ENCODE measurements at places on chromosomes 2 and 18.

DNA sequence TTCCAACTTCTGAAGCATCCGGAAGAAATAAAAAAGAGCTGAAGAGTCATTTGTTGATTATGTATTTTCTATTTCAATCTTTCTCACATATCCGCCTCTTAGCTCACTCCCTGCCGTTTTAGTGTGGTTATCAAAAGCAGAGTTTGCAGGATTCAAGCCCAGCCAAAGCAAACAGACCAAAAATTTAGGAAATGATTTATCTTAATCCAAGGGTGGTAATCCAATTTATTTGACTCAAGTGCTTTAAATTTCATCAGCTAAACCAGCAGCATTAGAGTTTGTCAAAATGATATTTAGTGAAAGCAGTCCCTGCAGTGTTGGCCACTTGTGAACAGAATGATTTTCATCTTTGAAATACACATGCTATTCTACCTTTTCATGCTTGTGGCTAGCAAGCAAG is 129.3 kb upstream of the CCDC68 start:
- DNase-seq: no peak

GRCh38 chr2:95734976-95735890 is 143.4 kb downstream of the TRIM43 start:
- no peak for DNase-seq

- peak; percentile 97 for DNase-seq
Observed at GRCh38 chr2:38146275-38146906, 70.4 kb upstream of the CYP1B1 start.

DNA sequence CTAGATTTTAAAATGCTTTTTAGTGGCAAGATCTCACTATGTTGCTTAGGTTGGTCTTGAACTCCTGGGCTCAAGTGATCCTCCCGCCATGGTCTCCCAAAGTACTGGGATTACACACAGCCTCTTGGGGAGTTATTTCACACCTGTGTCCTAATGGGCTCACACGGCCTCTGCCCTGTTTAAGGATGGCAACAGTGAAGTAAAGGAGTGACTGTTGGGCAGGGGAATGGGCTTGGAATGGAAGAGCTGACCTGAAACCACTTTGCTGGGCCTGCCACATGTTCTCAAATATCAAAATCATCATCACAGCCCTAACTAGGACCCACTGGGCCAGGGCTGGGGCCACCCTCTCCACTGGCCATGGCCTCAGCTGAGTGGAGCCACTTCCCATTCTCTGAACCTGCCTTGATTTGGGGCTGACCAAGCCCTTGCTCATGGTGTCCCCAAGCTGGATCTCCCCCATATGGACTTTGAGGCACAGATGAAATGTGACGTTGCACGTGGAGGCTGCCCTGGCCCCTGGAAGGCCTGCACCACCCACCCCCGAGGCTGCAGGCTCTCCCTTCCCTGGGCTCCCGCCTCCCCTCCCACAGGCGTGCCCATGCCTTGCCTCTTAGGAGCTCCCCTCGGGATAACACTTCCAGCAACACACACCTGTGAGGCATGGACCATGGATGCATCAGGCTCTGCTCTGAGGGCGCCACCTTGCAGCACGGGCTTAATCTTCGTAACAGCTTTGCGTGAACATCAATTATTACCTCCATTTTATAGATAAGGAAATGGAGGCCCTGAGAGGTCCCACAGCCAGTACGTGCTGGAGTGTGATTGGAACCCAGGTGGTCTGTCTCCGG is 71.8 kb upstream of the SMAD7 start:
- DNase-seq: peak; percentile 46

- no peak for DNase-seq
Observed at GRCh38 chr2:64698668-64699444, 45.1 kb upstream of the SERTAD2 start.

DNA sequence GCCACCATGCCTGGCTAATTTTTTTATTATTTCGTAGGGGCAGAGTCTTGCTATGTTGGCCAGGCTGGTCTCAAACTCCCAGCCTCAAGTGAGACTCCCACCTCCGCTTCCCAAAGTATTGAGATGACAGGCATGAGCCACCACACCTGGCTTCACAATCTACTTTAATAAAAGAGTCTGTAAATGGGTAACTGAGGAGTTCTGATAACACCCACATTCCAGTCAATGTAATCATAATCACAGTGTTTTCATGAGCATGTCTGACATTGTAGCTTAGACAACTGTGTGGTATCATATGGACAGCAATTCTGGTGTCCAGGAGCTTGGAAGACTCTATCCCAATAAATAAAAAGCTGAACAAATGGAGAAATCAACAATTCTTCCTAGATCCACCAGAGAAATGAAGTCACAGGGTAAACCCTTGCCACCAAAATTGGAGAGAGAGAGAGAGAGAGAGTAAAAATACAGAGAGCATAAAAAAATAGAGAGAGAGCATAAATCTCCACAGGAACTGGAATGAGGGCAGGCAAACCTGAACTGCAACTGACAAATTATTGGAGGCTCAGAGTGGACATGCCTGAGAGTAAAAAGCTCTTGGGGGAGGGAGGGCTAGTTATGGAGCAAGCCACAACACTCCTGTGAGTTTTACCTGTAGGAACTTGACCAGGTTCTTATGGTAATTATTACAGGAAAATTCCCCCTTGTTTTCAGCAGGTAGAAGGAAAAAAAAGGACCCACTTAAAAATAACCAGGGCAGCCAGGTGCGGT is 12.4 kb upstream of the NBEAL1 start:
- no peak for DNase-seq

- peak; percentile 89 for DNase-seq
Observed at GRCh38 chr2:75503048-75503607, 57.6 kb downstream of the EVA1A start.

DNA sequence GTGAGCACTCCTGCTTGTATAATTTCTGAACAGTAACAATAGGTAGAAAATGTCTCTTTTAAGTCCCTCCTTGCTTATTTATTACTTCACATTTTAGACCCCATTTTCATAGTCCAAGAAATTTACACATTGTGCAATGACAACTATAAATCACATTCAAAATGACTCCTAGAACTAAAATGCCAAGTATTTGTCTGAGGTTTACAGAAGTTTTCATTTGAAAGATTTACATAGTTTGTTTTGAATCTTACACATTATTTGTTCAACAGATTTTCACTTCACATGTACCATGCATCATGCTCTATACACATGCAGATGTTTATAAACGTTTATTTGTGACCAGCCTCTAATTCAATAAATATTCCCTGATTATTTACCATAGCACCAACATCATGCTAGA is 15.7 kb upstream of the TRIB2 start:
- DNase-seq: no peak

DNA sequence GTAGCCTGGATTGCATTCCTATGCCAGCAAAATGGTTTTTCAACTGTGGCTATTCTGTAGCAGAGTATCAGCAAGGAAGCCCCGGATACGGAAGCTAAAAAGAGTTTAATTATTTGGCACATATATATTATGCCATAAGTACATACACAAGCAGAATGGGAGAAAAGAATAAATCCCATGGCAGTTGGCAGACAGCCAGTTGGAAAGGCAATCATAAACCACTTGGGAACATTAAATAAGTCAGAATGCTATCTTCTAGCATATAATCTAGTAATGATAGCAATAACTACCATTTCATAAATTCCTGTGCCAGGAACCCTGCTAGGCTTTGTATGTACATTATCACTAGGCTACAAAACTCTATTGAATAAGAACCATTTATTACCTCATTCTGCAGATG is 26.0 kb downstream of the GALNT5 start:
- DNase-seq: no peak

- peak; percentile 62 for DNase-seq
Observed at GRCh38 chr2:133424876-133425275, 143.4 kb downstream of the NCKAP5 start.

GRCh38 chr2:176818076-176818475 is 394.5 kb upstream of the HNRNPA3 start:
- no peak for DNase-seq

GRCh38 chr2:57370882-57371585 is 675.6 kb upstream of the VRK2 start:
- no peak for DNase-seq

DNA sequence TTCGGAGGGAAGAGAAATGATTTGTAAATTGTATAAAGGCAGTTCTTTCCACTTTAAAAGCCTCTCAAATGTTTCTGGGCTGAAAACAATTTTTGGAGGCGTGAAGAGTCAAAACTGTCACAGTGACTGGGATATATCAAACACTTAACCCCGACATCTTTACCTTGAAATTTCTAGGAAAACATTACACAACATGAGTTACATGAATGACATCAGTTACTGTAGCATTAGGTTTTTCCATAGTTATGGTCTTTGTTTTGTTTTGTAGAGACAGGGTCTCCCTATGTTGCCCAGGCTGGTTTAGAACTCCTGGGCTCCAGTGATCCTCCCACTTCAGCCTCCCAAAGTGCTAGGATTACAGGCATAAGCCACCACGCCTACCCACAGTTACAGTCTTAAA is 25.7 kb downstream of the MSH6 start:
- no peak for DNase-seq

DNA sequence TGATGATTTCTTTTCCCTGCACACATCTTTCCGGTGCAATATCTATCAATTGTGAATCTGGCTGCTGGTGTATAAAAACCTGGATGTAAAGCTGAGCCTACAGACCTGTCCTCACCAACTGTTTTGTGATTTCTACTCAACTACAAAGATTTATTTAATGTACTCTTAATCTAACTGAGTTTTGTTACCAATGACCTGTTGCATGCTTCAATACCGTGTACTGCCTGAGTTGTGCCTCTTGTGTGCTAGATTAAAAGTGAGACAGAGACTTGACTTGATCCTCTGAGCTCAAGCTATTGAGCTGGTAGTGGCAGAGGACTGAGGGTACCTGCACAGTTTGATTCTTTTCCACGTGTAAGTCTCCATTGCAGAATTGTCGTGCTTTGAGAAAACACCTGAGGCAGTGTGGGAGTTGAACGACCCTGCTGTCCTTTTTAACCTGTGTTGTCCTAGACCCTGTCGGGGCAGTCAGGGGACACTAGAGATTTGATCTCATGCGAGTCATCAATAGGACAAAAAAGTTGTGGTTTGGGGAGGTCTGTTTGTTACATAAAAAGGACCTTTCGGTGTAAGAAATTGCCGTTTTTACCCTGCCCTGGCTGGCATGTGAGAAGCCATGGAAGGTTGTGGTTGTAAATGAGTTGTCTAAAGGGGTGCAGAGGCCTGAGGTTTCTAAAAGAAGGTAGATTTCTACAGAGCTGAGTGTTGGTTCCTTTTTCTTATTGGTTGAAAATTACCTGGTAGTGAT is 231.3 kb downstream of the ALPK2 start:
- no peak for DNase-seq

- DNase-seq: no peak
Observed at GRCh38 chr18:34772887-34773286, 62.8 kb downstream of the DTNA start.

GRCh38 chr2:157897106-157897971 is 21.2 kb upstream of the ACVR1 start:
- DNase-seq: no peak

DNA sequence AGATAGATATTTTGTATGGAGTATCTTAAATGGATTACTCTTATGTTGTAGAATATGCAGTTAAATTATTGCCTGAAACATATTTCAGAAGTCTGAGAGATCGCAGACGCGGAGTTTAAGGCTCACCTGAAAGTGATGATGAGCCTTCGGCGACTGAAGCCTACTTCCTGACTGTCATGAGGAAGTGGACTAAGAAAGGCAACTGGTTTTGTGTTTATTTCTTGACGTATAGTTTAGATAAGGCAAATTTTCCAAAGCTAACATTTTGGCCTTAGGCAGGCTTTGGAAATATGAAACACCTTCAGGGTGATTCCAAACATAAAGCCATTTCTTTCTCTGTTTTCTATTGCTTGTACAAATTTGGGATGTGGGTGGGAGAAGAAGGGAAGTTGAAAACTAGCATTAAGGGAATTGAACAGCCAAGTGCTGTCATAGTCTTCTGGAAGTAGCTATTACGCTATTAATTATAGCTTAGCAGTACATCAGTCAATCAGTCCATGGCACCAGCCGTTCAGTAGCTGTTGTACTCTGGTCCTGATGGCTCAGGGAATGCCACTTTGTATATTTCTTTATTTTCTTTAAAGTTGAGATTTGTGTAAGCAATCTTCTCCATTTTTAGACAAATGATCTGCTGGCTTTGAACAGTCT is 1.5 kb downstream of the GRHL1 start:
- no peak for DNase-seq

GRCh38 chr2:74168739-74169138 is 9.9 kb downstream of the MOB1A start:
- DNase-seq: no peak

GRCh38 chr2:218721934-218722333 is 11.3 kb downstream of the TTLL4 start:
- DNase-seq: no peak

GRCh38 chr2:110099038-110099425 is 16.6 kb downstream of the MALL start:
- DNase-seq: peak; percentile 44

DNA sequence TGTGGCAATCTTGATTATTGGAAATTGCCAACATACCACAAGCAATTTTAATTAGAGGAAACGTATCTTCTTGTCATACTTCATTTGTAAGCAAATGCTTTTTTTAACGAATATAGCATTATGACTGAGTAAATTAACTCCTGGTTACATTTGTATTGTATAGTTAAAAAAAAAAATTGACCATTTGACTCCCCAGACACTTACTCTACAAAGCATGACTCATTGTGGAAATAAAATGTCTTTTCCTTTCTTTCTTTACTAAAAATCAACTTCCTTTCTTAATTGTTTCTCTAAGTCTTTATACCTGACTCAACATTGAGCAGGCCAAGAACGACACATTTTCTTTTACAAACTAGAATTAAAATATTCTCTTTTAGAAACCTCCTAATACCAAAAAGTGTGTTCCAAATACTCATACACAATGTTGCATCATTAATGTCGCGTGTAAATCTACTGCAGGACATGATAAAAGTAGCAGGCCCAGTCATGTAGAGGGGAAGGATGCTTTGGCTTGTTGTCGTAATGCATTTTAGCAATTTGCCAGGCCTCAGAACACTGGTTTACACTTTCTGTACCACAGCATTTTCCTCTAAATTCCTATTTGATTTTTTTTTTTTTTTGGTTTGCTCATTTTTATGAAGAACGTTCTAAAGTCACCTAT is 349.6 kb upstream of the KCNH7 start:
- no peak for DNase-seq

DNA sequence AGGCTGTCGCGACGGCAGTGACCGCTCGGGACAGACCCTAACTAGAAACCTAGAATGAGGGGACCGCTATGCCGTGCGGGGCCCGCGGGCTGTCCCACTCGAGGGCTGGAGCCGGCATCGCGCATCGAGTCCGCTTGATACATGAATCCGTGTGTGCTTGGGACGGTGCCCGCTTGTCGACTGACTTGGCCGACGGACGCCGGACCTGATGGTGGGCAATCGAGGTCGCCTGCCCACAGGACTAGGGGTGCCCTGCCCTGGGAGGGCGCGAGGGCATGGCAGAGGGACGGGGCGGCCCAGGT is 749 bp upstream of the PTMA start:
- DNase-seq: peak; percentile 74

DNA sequence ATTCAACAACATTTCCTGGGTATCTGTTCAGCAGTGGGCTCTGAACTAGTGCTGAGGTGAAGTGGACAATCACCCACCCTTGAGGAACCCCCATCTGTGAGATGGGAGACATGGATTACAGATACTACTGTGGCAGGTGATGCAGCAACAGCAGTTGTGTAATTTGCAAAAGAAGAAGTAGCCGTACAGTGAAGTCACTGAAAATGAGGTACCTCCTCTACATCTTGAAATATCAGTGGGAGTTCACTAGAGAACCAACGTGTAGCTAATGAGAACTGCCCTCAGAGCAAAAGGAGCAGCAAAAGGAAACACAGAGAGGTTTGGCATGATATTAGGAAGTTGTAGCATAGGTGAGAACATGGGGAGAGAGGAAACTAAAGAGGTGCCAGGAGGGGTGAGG is 41.3 kb downstream of the VSNL1 start:
- DNase-seq: no peak

Measured in islet precursor cell (in vitro differentiated cells).